NK-92 treated with Interleukin-12 subunit alpha and Interleukin-12 subunit beta, amount 100 ng/mL, for 24 hours (cell line): ENCODE measurements at places on chromosomes 7 and 10.
A peak's percentile ranks its signal among the peaks of the same experiment; 100 is the strongest.

DNA sequence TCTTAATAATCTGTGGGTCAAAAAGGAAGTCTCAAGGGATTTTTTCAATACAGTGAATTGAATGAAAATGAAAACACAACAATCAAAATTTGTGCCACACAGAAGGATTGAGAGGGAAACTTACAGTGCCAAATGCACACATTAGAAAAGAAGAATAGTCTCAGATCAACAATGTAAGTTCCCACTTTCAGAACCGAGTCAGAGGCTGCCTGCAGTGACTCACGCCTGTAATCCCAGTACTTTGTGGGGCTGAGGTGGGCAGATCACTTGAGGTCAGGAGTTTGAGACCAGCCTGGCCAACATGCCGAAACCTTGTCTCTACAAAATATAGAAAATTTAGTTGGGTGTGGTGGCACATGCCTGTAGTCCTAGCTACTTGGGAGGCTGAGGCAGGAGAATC lies 12.5 kb upstream of the KEL start:
- no peak for DNase-seq

DNA sequence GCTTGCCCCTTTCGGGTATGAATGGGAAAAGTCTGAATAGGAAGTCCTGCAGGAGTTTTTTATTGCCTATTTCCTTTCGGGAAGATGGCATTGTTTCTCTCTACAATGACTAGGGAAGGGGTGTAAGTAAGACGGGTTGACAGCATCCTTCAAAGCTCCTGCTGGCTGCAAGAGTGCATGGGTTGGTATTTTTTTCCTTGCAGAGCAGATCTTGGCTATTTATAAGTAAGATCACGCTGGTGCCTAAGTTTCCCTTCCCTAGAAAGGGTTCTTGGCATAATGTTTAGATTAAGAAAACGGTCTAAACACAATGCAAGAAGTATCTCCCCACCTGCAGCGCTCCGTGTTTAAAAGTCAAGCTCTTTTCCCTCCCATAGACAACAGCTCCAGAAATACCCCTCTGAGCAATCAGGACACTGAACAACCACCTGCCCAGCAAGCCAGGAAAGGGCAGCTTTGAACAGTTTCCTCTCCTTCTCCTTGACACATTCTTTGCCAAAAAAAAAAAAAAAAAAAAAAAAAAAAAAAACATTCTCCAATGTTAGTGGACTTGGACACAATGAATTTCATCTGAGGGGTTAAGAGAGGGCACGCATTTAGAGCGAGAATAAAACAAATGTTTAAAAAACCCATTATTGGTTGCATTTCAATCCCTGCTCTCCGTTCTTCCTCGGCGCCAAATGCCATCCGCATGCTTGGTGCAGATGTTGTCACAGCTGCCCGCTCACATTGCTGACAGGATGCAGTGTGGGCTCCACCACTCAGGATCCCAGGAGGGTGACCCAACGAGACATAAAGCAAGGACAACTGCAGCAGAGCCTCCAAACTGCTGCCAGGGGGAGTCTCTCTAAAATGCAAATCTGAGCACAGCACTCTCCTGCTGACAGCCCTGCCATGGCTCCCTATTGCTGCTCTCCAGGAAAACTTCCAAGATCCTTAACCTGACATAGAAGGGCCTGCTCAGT lies 427.4 kb upstream of the MGMT start:
- DNase-seq: no peak

DNA sequence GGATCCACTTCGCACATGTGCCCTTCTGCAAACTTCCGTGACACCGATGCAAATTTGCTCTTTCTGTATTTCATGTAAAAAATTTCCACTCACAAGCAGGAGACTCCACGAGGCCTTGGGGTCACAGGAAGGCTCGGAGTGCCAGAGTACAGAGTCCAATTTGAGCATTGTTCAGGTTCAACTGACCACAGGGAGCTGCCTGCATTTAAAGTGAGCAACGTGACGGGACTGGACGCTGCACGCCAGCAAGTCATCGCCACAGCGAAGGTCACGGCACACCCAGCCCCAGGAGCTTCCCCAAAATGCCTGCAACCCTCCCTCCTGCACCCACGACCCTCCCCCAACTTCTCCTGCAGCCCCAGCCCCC lies 41.5 kb upstream of the NKX6-2 start:
- no peak for DNase-seq

- no peak for DNase-seq
Measured at GRCh38 chr7:101059620-101059942, 25.7 kb upstream of the TRIM56 start.

DNA sequence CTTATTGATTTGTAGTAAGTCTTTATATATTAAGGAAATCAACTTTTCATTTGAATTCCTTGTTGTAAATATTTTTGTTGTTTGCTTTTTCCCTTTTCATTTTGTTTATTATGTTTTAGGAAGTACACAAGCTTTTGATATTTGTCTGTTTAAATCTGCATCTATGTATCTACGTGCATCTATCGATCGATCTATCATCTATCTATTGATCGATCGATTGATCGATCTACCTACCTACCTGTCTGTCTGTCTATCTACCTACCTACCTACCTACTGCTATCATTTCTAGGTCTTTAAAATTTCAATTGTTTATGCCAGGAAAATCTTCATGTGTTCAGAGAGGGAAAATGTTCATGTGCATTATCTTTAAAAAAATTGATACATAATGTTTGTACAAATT lies 216.8 kb upstream of the MTPN start:
- no peak for DNase-seq

DNA sequence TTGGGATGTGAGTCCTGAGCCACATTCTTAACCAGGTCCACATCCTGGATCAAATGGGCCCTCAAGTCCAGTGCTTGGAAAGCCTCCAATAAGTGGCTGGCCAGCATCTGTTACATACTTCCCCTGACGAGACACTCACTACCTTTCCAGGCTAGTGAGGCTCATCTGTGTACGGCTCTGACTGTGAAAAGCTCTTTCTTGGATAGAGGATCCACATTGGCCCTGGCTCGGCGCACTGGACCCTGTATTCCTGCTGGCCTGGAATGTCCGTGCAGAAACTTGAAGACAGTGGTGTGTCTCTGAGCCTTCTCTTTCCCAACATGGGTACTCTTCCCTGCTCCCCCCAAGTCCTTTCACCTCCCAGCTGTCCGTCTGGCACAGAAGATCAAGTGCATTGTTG lies 35.5 kb downstream of the MYL10 start:
- no peak for DNase-seq

- DNase-seq: peak; percentile 34
Measured at GRCh38 chr7:27196287-27196767, 3.6 kb downstream of the HOXA13 start.

- no peak for DNase-seq
Measured at GRCh38 chr7:12199363-12199762, 11.7 kb upstream of the TMEM106B start.

DNA sequence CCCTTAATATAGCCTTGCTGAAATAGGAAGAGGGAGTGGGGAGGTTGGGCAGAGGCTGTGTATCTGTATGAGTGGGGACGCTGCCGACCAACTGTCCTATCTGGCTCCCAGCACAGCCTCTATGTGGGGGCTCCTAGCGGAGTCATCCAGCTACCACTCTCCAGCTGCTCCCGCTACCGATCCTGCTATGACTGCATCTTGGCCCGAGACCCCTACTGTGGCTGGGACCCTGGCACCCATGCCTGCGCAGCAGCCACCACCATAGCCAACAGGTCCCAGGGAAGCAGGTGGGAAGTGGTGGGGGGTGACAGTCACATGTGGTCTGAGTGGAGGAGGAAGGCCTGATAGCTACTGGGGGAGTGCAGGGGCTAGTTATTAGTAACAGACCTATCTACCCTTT lies 6.6 kb downstream of the MRPL43 start:
- no peak for DNase-seq

DNA sequence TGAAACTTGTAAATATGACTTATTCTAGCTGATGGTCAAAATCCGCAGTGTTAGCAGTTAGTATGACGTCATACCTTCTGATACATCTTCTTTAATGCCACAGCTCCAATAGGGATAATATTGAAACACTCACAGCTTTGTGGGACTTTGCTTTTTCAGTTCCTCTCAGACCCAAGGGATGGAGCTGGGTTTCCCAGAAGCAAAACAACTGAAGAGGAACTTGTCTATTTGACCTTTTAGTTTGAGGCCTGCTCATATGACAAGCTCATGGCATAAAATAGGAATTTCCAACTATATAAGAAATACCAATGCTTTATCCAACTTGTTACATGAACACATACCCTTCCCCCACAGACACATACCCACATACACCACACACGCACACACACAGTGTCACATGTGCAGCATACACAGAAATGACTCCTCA lies 31.6 kb upstream of the C10orf67 start:
- DNase-seq: no peak

DNA sequence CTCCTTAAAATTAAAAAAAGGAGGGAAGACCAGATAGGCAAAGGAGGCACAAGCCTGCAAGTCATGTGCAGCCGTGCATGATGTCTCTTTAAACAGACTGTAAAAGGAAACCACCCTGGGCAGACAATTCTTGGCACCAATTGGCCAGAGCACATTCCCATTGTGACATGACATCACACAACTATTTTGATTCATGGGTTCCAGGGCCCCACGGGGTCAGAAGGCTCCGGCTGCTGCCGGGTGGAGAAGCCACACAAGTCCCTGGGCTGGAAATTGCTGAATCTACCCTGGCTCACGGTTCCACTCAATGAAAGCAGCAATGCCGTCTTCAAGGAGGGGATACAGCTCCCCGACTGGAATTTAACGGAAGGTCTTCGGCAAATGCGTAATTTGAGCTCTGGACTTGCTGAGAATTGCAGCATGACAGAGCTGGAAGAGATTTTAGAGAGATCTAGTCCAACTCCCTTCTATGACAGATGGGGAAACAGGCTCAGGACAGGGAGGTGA lies 140.5 kb downstream of the PRKAG2 start:
- DNase-seq: no peak

GRCh38 chr10:112989826-112990225 lies 39.8 kb downstream of the TCF7L2 start:
- DNase-seq: no peak

GRCh38 chr7:29139191-29139590 lies 7.1 kb downstream of the CPVL start:
- DNase-seq: no peak

GRCh38 chr7:9127901-9128300 lies 694.5 kb downstream of the NXPH1 start:
- DNase-seq: no peak

GRCh38 chr10:96708456-96708855 lies 11.9 kb downstream of the PIK3AP1 start:
- no peak for DNase-seq

- DNase-seq: no peak
Measured at GRCh38 chr7:47609803-47610452, 28.0 kb upstream of the TNS3 start.

- no peak for DNase-seq
Measured at GRCh38 chr7:46321556-46322205, 400.6 kb upstream of the IGFBP3 start.

DNA sequence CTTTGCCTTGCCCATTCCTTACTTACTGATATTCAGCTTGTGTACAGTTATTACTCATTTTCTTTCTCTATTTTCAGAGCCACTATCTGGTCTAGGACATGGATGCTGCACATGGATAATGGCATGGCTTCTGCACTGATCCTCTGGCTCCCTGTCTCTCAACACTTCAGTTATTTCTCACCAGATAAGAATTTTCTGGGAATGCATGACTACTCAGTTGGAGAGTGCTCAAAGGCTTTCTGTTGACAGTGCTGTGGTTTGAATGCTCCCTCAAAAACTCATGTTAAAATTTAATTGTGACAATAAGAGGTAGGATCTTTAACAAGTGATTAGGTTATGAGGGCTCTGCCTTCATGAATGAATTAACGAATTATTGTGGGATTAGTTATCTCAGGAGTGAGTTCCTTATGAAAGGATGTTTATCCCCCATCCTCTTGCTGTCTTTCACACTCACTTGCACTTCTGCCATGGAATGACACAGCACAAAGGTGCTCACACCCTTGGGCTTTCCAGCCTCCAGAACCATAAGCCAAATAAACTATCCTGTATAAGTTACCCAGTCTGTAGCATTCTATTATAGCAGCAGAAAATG lies 16.1 kb upstream of the PIK3CG start:
- DNase-seq: no peak

GRCh38 chr7:116222501-116222900 lies 12.2 kb downstream of the TES start:
- DNase-seq: no peak

- no peak for DNase-seq
Measured at GRCh38 chr7:26724795-26725194, 139.6 kb downstream of the SKAP2 start.

GRCh38 chr10:119336599-119336998 lies 129.2 kb downstream of the GRK5 start:
- DNase-seq: no peak

DNA sequence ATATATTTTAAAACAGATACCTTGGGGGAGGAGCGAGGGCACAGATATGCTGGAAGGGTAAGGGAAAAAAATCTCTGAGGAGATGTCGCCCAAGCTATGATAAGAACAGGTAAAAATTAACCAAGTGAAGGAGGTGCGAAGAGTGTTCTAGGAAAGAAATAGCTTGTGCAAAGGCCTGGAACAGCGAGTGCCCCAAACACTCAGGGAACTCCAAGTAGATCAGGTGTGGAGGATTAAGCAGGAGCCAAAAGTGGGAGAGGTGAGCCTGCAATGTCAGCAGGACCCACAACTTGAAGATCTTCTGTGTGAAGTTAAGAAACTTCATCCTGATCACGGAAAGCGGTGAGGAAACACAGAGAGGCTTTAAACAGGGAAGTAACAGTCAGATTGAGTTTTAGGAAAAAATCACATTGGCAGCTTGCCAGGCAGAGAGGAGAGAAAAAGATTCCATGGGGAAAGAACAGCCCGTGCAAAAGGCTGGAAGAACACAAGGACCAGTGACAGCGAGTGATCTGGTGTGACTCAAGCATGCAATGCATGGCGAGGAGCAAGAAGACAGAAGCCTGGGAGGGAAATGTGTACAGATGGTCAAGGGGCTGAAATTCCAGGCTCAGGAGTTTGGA lies 30.7 kb downstream of the FGF8 start:
- DNase-seq: no peak

- no peak for DNase-seq
Measured at GRCh38 chr7:148209643-148210190, 380.8 kb upstream of the C7orf33 start.

- DNase-seq: peak; percentile 43
Measured at GRCh38 chr7:150450491-150451001, at the start of gene GIMAP8. Gene GIMAP8, plus strand, starts transcription at chr7:150450630. Its CDS starts 16,069 bp downstream, at chr7:150466699.

DNA sequence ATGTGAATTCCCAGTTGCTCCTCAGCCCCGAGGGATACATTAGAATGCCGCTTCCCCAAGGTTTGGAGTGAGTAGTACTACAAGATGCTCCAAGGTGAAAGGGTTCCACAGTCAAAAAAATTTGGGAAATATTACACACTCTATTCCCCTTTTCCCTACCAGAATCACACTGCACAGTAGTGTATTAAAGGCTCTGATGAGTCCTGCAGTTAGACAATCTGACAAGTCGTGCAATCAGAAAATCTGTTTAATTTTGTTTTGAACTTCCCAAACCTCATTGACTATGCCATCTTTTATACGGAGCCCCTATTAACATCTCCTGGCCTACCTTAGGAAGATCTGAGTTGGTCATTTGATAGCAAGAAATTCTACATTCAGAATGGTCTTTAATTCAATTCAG lies 13.6 kb upstream of the UCMA start:
- no peak for DNase-seq

- DNase-seq: no peak
Measured at GRCh38 chr10:85152496-85152895, 824.1 kb downstream of the CCSER2 start.
